ENCODE measurements at places on chromosomes 12 and 14.

- DNase-seq, result no peak
Measured at GRCh38 chr12:23098517-23098916, 473.5 kb downstream of the ETNK1 start.

GRCh38 chr12:125890971-125891370 lies 825.7 kb downstream of the AACS start:
- no peak for DNase-seq

GRCh38 chr12:108324351-108325017 lies 14.6 kb downstream of the CMKLR1 start:
- no peak for DNase-seq

GRCh38 chr12:9248435-9248834 lies 40.2 kb upstream of the PZP start:
- no peak for DNase-seq

Data from NCI-H1092 (cell line).